PC-9 (cell line): ENCODE measurements at places on chromosomes 12 and 14. TPM values are rescaled to one million over a fixed set of nuclear protein-coding genes. Genes with fewer than 3 reads are reported as not detected.

DNA sequence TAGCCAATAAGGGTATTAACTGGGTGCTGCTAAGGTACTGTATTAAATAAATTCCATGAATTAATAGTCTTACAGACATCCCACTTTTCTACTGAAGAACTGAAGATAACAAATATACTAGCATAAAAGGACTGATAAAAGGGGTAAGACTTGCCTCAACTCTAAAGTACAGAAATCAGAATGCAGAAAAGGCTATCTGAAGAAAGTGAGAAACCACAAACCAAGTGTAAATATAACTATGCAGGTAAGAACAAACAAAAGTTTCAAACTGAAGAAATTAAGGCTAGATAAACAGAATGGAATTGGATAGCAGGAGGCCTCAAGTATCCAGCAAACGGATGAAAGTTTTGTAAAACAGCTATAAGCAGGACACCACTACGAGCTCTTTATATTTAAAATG, 29.5 kb downstream of the YAF2 start:
- H3K27me3 ChIP-seq, result no peaks in the 10 kb centered on the region
- H3K36me3 ChIP-seq, result no peaks in the 10 kb centered on the region
- H3K4me1 ChIP-seq, result no peaks in the 10 kb centered on the region; the same call in 1 of the 2 replicates

GRCh38 chr14:103314496-103315277, 19.4 kb upstream of the EIF5 start:
- no peaks in the 10 kb centered on the region for H3K4me1 ChIP-seq
- no peaks in the 10 kb centered on the region for H3K36me3 ChIP-seq
- DNase-seq, result no peak
- no peaks in the 10 kb centered on the region for H3K27me3 ChIP-seq
- H3K27ac ChIP-seq, result no peak overlapping the region
- H3K4me3 ChIP-seq, result no peak overlapping the region

GRCh38 chr12:26374934-26375680, 179.7 kb downstream of the SSPN start:
- no peak overlapping the region for H3K27ac ChIP-seq
- no peaks in the 10 kb centered on the region for H3K27me3 ChIP-seq
- H3K4me3 ChIP-seq, result no peak overlapping the region

- H3K27ac ChIP-seq, result no peak overlapping the region
- no peak for DNase-seq
- H3K4me3 ChIP-seq, result no peak overlapping the region
- H3K4me1 ChIP-seq, result no peaks in the 10 kb centered on the region
These were observed 10.7 kb upstream of the LHX5 start for GRCh38 chr12:113482334-113482733.

DNA sequence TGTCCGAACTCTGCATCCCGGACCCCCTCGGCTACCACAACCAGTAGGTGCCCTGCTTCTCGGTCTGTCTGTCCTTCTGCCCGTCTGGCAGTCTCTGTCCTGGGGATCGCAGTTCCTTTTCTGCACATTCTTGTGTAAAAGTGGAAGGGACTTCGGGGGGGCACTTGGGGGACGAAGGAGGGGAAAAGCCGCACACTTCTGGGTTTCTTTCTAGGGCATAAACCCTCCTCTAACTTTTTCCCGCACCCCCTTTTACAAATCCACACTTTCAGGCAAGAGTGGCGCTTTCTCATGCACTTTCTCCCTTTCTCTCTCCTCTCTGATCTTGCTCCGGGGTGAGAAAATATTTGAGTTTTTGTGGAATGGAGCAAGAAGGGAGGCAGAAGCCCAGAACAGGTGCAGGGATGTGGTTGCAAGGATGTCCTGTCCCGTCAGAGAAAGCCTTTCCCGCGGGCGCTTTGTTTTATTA, 506 bp downstream of the ESRRB start:
- no peaks in the 10 kb centered on the region for H3K4me1 ChIP-seq
- H3K36me3 ChIP-seq, result no peaks in the 10 kb centered on the region
- H3K27ac ChIP-seq, result no peak overlapping the region
- no peak overlapping the region for H3K4me3 ChIP-seq

DNA sequence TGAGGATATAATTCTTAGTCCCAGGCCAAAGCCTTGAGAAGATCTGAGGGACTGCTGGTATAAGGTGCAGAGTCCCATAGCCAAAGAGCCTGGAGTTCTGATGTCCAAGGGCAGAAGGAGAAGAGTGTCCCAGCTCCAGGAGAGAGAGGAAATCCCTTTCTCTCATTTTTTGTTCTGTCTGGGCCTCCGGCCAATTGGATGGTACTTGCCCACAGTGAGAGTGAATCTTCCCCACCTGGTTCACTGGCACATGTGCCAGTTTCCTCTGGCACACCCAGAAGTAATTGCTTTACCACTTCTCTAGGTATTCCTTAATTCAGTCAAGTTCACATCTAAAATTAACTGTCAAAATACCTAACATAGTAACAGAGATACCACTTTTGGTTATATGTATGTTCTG, 15.3 kb downstream of the ARID4A start:
- H3K27me3 ChIP-seq, result no peaks in the 10 kb centered on the region
- no peak overlapping the region for H3K4me3 ChIP-seq
- H3K36me3 ChIP-seq, result peaks cover 5% of the 10 kb centered on the region; the same call in 1 of the 2 replicates

DNA sequence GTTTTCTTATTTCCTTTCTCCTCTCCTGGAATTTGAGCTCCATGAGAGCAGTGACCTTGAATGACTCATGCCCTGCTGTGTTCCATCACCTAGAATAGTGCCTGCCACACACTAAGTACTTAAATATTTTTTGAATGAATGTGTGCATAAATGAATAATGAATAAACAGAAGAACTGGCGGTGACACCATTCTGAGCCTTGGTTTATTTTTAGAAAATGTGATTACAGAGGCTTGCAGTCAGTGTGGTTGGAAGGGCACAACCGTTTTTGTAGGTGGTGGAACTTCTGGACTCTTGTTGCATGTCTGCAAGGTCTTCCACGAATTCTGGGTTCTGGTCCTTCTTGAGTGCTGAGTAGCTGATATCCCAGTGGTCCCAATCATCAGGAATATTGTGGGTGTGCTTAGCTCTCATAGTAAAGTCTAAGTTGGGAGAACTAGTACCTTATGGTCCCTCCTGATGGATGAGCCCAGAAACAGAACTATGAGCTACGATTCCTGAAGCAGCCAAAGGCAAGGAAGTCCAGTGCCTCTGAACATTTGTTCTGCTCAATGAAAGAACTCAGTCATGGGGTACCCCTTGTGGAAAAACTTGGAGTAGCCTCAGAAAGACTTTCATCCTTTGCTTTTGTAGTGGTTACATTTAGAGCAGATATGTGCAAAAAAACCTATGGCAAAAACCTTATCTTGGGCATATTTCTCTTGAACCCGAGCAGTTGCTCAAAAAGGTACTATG, 28.8 kb upstream of the BHLHE41 start:
- H3K4me1 ChIP-seq, result peaks cover 49% of the 10 kb centered on the region
- H3K27me3 ChIP-seq, result no peaks in the 10 kb centered on the region
- H3K36me3 ChIP-seq, result no peaks in the 10 kb centered on the region

GRCh38 chr14:33916663-33917565, 34.0 kb downstream of the EGLN3 start:
- peak overlapping the region; percentile 38 for H3K27ac ChIP-seq
- no peak overlapping the region for H3K4me3 ChIP-seq
- DNase-seq, result peak; percentile 22
- H3K36me3 ChIP-seq, result no peaks in the 10 kb centered on the region
- H3K27me3 ChIP-seq, result no peaks in the 10 kb centered on the region

DNA sequence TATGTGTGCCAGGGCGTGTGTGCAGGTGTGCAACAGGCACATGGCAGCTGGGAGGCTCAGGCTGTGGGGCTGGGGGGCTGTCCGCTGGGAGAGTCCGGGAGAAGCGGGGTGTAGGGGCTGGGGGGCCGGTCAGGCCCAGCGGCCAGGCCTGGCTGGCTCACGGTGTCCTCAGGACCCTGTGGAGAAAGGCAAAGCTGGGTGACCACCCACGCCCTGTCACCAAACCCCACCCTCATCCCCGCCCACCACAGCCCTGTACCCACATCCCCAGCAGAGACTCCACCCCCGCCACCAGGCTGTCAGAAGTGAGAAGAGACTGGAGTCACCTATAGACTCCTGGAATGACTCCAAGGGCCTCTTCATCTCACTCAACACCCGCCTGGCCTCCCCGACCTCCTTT, 85.3 kb downstream of the SCARB1 start:
- no peaks in the 10 kb centered on the region; the same call in 1 of the 2 replicates for H3K4me1 ChIP-seq
- no peak overlapping the region for H3K4me3 ChIP-seq
- H3K27ac ChIP-seq, result no peak overlapping the region

- H3K4me3 ChIP-seq, result no peak overlapping the region
- H3K27me3 ChIP-seq, result no peaks in the 10 kb centered on the region
- no peak for DNase-seq
- H3K27ac ChIP-seq, result peak overlapping the region; percentile 33; the same call in 1 of the 2 replicates
These were observed 44.4 kb upstream of the CERS5 start for GRCh38 chr12:50211392-50212070.

GRCh38 chr12:117111386-117111785, 12.2 kb upstream of the TESC start:
- 0 out of 2 replicates have a peak, but pooled peaks cover under 1% of the 10 kb centered on the region for H3K4me1 ChIP-seq
- H3K27ac ChIP-seq, result no peak overlapping the region
- H3K27me3 ChIP-seq, result peaks cover 18% of the 10 kb centered on the region; the same call in 1 of the 2 replicates
- H3K4me3 ChIP-seq, result no peak overlapping the region
- DNase-seq, result no peak

- H3K4me3 ChIP-seq, result no peak overlapping the region
- no peak for DNase-seq
- H3K36me3 ChIP-seq, result no peaks in the 10 kb centered on the region
- H3K27me3 ChIP-seq, result no peaks in the 10 kb centered on the region
- H3K27ac ChIP-seq, result no peak overlapping the region
These were observed 276.6 kb upstream of the NAV3 start for GRCh38 chr12:77553976-77554619.

Gene VRTN
- not detected in 2 replicates for total RNA-seq

Gene TSHR
- not detected in 2 replicates for total RNA-seq

Gene PRH1
- total RNA-seq, result 14.4 and 17.2 TPM in 2 replicates

Gene ENDOU
- 0.25 and 0.39 TPM in 2 replicates for total RNA-seq
